ENCODE measurements at places on chromosomes 5 and 9.

DNA sequence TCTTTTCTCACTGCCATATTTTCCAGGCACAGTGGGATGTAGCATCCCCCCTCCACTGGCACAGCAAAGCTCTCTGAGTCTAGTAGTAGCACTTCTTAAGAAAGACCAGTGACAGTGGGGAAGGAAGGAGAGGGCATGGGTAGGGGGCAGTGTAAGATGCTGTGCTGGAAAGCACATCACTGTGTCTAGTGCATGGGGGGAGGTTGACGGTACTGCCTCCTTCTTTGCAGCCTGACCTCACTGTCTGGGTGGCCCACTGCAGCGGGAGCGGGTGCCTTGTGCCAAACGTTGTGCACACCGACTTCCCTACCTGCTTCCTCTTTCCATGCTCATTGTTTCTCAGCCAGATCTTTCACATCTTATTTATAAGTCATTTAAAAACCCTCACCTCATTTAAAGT is 91.8 kb downstream of the PDE8B start:
- no peak for DNase-seq

DNA sequence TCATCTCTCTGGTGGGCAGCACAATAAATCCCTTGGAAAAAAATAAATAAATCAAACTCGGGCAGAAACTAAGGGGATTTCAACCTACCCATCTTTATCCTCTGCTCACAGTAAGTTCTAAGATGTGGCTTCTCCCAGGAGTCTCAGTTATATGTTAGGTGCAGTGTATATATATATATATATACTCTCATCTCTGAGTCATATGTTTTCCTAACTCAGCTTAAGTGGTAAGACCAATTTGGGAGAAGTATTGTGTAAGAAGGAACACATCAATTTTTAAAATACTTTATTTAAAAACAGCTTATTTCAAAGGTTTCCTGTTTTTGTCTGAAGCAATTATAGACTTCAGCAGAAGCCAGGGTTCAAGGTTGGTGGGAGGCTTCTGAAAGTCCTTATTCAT is 20.3 kb upstream of the OSMR start:
- DNase-seq, result no peak

- no peak for DNase-seq
Observed at GRCh38 chr9:133487331-133487725, 8.4 kb upstream of the SLC2A6 start.

GRCh38 chr5:157447201-157447637 is 12.8 kb upstream of the NIPAL4 start:
- peak; percentile 56 for DNase-seq

GRCh38 chr5:34660444-34660843 is 4.3 kb downstream of the RAI14 start:
- no peak for DNase-seq

DNA sequence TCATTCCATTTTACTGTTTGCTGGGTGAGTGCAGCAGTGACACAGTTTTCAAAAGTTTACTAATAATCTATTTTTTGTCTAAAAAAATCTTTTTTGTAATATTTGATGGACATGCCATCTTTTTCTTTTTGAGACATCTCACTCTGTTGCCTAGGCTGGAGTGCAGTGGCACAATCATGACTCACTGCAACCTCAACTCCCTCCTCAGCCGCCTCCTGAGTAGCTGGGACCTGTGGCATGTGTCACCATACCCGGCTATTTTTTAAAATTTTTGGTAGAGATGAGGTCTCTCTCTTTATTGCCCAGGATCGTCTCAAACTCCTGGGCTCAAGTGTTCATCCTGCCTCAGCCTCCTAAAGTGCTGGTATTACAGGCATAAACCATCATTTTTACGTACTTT is 86.0 kb downstream of the KDM4C start:
- DNase-seq, result no peak

DNA sequence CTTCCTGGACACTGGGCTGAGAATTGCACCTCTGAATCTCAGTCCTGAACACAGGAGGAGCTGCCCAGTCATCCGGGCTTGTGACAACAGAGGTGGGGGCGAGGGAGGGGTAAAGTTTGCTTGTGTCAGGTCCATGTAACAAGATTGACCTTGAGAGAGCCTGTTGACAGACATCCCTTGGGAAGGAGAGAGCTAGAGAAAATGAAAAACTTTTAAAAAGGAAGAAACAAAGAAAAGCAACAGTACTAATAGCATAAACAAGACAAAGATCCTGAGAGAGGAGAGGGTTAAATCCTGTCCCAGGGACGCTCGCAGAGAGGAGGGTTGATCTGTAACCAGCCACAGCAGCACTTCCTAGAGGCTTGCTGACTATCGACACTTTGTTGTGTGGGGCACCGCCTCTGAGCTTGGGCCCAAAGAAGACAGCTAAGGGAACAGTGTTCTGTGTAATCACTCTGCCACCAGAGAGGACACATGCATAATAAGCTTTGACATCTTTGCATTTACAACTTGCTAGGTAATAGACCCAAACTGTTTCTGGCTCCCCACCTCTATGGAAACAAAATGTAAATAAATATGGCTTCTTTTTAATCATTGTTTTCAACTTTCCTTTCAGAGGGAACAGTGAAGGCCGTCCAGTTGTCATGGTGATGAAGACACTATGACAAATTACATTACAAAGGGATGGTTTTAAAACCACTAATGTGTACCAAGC is 363.7 kb downstream of the CSNK1G3 start:
- DNase-seq, result no peak

GRCh38 chr9:117104206-117104605 is 310.7 kb downstream of the ASTN2 start:
- no peak for DNase-seq

DNA sequence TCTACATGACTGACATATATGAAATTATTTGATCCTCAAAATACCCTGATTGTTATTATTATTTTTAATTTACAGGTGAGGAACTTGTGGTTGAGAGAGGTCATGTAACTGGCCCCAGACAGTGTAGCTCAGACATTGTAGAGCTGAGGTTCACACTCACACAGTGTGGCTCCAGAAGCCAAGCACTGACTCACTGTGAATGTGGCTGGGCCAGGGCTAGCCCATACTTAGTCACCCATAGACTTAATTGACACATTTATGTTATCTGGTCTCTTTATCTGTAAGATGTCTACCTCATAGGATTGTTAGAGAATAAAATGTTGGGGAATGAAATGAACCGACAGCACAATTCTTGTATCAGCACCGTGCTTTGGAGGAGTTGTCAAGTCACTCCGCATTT is 24.9 kb upstream of the CCDC112 start:
- DNase-seq, result no peak

DNA sequence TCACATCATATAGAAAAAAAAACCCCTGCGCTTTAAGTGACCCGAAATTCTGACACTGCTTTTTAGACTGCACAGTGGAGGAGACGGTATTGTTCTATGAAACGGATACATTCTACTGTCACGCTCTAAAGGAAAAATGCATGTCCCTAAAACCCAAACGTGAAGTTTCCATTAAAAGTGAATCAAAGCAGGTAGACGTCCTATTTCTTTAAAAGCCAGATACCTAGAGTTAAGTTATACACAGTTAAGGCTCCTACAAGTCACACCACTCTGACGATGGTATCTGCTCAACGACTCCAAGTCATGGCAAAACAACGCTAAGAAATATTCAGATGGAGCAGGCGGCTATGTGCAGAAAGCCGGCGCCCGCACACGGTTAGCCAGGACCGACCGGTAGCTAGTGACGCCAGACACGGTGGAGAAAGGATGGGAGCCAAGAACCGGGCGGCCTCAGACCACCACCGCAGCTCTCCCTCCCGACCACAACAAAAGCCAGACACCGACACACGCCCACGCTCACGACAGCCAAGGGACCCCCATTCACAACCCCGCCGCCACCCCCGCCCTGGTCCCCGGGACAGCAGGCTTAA is 734 bp downstream of the SKP1 start:
- DNase-seq, result peak; percentile 15

- no peak for DNase-seq
Observed at GRCh38 chr9:124366476-124367220, 48.6 kb downstream of the PSMB7 start.

DNA sequence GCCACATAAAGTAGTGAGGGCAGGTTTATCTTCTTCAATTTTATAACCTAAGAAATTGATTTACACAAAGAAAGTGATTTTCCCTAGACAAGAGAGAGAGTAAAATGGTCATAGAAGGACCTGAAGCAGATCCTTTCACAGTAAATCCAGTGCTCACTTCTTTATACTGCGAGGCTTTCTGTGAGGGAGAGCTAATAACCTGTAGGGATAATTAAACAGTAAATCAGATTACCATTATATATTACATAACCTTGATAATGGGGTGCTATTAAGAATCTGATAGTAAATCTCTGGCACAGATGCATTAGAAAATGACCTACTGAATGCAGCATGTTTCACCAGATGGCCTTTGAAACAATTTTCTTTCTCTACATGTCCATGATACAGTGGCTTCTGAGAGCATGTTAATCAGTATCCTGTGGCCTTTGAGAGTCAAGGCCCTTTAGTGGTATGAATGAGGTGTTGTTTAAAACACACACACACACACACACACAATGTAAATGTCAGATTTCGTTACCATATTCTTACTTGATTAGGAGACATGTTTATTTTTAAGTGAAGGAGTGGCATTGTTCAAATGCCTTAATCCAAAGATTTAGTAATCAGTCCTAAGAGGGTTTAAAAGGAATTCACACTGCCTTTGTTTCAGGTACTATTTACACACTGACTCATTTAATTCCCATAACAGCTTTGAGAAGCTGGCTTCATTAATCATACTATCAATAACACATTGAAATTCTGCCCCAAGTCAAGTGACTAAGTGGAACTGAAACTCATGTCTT is 124.7 kb downstream of the ALDH1A1 start:
- no peak for DNase-seq

GRCh38 chr9:113887436-113887835 is 11.3 kb downstream of the ZNF618 start:
- DNase-seq, result no peak

GRCh38 chr5:122077366-122078115 is 518 bp downstream of the LOX start:
- DNase-seq, result no peak

GRCh38 chr9:105053209-105053652 is 125.3 kb upstream of the ABCA1 start:
- no peak for DNase-seq

- no peak for DNase-seq
Observed at GRCh38 chr9:124818431-124819281, 34.6 kb upstream of the WDR38 start.

DNA sequence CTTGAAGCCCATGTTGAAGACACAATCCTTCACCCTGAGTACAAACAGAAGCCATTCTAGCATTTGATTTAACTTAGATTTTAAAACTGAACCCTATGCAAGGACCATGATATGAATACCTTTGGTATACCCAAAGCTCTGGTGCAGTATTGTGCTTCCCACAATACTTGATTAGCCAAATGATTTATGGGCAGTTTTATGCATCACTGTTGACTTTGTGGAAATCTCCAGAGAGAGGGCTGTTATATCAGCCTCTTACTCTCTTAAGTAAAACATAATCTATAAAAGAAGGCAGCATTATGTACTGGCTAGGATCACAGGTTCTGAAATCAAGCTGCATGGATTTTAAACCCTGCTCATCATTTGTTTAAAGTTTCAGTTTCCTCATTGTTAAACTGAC is 762.8 kb downstream of the EFNA5 start:
- DNase-seq, result no peak

DNA sequence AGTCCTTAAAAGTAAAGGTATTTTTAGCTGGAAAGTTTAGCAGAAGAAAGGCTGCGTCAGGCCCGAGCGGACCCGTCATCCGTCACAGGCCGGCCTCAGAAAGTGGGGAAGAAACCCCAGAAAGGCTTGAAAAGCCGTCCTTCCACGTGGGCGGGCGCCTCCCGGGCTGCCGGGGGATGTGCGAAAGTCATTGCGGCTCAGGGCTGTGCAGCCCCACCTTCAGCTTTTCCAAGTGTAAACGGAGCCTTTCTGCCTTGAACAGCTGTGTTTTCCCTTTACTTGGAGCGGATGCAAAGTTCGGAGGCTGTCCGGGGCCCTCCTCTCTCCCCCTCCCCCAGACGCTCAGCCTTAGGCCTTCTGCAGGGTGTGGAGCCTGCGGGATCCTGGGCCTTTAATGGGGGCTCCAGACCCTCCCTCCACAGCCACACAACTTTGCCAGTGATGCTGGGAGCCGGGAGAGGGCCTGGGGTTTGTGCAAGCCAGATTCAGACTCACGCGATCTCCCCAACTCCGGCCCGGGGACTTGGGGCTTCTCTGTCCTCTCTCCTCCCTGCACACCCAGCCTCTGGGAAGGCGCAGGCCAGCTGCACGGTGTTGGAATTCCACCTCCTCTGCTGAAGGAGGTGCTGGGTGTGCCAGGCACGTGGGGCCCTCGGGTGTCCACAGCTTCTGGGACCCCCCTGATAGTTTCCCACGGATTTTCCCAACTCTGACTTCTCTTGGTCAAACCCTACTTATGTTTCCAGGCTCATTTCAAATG is 95.5 kb upstream of the RAPGEF1 start:
- DNase-seq, result peak; percentile 31
